GM12864 (cell line): ENCODE measurements at places on chromosomes 3 and 15.

- DNase-seq = no peak
Observed at GRCh38 chr3:126573492-126574117, 14.9 kb upstream of the C3orf22 start.

DNA sequence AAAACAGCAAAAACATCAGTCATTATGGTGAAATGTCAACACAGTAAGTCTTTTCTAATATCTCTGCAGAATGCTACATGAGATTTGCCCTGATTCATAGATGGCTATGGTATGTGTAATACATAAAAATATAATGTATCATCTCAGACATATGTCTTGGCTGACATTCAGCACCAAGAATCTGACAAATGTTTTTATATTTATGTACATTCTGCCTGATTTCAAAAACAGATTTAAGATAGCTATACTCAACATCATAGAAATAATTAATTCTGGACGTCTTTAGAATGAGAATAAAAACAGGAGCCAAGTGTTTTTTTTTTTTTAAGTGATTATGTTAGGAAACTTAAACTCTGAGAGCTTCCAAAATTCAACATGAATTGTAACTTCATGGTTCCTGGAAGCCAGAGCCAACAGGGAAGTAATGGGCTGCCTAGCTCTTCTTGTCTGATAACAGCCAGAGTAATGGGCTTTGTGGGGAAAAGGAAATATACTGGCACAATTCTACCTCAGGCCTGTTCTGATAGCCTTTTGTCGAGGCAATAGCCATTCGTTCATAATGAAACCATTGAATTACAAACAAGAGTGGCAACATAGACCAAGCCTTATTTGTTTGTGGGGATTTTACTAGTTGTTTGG is 184.4 kb downstream of the VGLL4 start:
- no peak for DNase-seq

DNA sequence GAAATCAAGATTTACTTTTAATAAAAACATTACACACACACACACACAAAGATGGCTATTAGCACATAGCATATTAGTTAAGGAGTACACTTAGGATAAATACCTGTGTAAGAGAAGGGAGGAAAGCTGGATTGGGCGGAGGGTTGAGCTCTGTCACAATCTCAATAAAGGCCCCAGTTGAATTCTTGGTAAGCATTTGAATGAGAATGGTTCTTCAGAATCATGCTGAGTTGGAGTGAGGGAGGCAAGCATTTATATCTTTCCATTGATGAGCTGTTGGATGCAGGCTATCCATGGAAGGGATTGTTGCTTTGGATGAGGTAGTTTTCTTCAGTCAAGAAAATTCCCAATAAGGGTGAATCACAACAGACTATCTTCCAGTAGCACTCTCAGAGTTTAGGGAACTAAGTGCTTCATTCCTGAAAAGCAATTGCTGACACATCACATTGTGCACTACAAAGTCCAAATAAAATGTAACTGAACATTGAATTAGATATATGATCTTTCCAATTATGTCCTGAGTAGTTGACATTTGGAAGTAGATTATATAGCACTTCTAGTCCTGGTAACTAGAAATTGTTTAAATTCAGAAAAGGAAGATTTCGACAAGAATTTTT is 95.7 kb downstream of the SUCNR1 start:
- no peak for DNase-seq

DNA sequence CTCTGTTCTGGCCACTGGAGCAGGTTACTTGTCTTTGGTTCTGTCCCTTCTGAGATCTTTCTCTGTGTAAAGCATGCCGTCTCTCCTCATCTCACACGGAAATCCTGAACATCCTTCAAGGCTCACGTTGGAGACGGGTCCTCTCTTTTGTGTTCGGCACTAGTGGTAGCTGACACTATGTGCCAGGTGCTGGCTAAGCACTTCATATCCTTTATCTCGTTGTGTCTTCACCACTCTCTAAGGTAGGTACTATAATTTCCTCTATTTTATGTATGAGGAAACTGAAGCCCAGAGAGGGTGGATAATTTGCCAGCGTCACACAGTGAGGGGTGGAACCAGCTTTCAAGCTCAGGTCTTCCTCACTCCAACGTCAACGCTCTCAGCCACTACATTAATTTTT is 1.2 kb downstream of the IFT122 start:
- no peak for DNase-seq

DNA sequence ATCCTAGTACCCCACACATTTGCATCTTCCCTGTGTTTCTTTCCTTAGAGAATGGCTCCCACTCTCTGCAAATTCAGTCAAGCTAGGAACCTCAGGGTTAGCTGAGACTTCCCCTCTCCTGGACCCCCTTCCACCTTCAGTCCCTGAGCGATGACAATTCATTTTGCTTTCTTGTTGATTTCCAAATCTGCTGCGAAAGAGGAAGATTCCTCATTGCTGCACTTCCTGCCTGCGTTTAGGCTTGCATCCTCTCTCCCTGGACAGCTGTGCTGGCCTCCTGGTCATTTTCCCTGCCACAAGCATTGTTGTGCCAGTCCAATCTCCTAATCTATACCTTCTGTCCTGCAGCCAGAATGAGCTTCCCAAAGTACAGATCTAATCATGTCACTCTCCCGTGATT is 12.3 kb upstream of the DGKG start:
- DNase-seq = no peak

DNA sequence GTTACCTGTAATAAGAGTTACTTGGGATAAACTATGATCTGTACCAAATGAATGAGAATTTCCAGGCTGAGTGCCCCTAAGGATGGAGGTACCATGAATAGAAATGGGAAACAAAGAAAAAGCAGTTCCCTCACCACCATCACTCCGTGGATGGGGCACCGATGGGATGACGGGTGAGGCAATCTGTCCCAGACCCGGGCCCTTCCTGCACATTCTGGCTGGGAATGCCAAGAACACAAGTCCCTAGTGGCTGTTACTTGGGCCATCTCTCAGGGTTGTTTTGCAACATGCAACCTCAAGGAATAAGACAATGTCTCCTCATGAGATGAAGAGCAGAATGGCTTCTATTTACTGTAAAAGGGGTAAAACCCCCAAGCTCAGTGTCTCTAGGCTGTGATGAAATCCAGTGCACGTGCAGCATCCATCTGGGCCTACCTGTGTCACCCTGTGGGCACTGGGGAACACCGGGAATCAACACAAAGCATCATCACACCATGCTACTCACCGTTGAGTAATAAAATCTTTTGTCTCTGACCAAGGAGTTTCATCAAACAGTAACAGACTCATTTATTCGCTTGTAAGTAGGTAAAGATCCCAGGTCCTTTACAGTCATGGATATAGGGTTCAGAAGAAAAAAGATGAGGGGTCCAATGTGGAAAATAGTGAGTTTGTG is 22.3 kb downstream of the GNB4 start:
- DNase-seq = no peak

- no peak for DNase-seq
Observed at GRCh38 chr3:64530434-64531049, 157.3 kb downstream of the ADAMTS9 start.

- DNase-seq = no peak
Observed at GRCh38 chr15:25866251-25866650, 3.1 kb upstream of the ATP10A start.
